ENCODE measurements at places on chromosomes 13 and 19.

GRCh38 chr13:100584896-100585295 lies 3.7 kb downstream of the GGACT start:
- H3K4me3 ChIP-seq: no peak overlapping the region
- no peaks in the 10 kb centered on the region for H3K4me1 ChIP-seq
- H3K36me3 ChIP-seq: no peaks in the 10 kb centered on the region
- no peak for DNase-seq

DNA sequence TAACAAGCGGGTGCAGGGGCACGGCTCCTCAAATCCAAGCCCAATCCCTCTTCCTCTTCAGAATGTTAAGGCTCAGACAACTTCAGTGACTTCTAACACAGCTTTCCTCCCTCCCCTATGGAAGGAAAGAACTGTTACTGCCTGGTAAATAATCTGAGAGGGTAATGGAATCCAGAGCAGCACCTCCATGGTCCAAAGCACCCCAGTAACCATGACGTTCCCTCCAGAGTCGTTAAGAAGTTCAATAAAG lies 969 bp downstream of the AKT2 start:
- H3K36me3 ChIP-seq: no peaks in the 10 kb centered on the region
- DNase-seq: no peak
- peaks cover 64% of the 10 kb centered on the region for H3K4me1 ChIP-seq
- H3K27ac ChIP-seq: peak overlapping the region; percentile 90

- no peak for DNase-seq
- no peak overlapping the region for H3K27ac ChIP-seq
- H3K27me3 ChIP-seq: no peaks in the 10 kb centered on the region
- no peaks in the 10 kb centered on the region for H3K4me1 ChIP-seq
These were observed 54.1 kb upstream of the PDCD5 start for GRCh38 chr19:32526895-32527294.

GRCh38 chr19:19276386-19276785 lies 3.3 kb upstream of the TM6SF2 start:
- H3K36me3 ChIP-seq: no peaks in the 10 kb centered on the region
- no peak overlapping the region for H3K4me3 ChIP-seq
- H3K4me1 ChIP-seq: no peaks in the 10 kb centered on the region
- H3K27ac ChIP-seq: no peak overlapping the region
- no peak for DNase-seq
- H3K27me3 ChIP-seq: no peaks in the 10 kb centered on the region

GRCh38 chr19:40962460-40962961 lies 28.6 kb upstream of the CYP2B6 start:
- H3K27ac ChIP-seq: no peak overlapping the region
- DNase-seq: no peak
- H3K27me3 ChIP-seq: no peaks in the 10 kb centered on the region
